CD4-positive, alpha-beta T cell treated with Interleukin-1 beta for 1 hour (primary cell): ENCODE measurements at places on chromosomes 3 and 15.

DNA sequence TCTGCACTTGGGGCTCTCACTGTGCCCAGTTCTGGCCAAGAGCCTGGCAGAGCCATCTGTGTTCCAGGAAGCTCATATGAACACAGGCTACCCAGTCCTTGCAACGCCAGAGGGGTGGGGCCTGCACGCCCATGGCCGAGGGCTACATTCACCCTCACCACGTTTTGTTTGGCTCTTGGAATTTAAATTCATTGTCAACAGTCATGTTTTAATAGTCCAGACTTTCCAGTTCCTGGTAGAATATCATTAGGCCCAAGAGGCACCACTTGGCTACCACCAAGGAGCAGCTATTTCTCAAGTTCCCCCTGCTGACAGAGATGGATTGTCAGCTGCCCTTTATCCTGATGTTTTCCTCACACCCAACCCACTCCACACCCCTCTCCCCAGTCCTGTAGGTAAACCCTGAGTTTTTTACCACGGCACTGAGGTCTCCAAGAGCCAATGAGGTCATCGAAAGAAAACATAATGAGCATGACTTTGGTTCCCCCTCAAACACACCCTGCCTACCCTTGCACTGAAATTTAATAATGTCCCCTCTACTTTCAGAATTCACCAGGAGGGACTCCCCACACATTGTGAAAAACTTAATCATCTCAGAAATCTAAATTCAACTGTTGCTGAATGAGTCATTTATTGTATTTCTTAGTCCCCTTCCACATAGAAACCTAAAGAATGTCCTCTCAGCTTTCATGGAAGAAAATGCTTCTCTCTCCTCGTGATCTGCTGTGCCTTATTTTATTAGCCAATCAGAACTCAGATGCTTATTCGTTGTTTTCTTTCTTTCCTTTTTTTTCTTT, 125.1 kb downstream of the SHQ1 start:
- no peak for DNase-seq

- DNase-seq = no peak
Measured at GRCh38 chr15:73965094-73965757, 26.9 kb downstream of the STOML1 start.

DNA sequence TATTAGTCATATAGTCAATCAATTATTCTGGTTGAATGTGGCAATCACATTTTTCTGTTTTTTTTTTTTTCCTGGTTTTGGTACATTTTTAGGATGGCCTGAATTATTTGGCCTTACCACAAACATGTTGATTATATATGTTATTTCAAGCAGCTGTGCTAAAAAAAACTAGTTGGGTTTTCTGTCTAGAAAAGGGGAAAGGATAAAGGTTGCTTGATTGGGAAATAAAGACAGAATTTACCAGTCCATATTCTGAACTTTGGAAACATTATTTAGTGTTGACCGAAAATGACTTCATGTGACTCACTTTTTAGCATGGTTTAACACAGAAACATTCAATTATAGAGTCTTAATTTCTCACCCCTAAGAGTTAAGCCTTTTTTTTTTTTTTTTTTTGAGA, 8.1 kb downstream of the MORF4L1 start:
- DNase-seq = no peak

DNA sequence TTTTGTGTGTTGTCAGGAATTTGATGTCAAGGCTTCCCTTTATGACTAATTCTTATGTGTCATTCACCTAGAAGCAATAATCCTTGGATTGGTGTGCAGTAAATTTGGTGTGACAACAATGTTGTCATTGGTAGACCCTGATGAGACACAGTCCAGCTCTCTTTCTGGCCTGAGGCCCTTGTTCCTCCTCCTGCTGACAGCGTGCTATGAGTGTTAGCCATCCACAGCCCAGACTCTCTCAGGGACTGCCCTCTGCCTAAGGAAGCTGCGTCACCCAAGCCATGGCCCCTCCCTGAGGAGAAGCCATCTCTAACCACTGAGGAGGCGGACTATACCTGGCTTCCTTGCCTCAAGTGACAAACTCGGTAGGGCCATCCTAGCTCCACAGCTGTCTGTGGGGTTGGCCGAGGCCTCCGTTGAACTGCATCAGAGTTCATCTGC, 13.3 kb upstream of the TM4SF1 start:
- DNase-seq = no peak

GRCh38 chr3:30268288-30268687, 338.1 kb upstream of the TGFBR2 start:
- no peak for DNase-seq

DNA sequence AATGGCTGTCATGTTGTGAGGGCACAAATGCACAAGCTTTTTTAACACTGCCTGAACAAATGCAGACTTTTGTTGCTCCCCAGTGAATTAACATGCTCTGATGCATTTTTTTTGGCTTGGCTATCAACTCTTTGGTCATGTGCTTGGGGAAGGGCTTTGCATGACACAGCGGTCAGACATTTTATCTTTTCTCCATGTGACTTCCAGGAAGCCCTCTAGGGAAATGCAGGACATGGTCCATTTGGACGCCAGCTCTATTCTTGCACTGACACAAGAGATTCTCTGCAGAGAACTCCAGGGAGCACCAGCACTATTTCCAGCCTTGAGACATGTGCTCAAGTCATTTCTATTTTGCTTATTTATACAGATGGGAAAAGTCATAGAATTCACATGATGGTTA, 46.2 kb downstream of the NEK11 start:
- DNase-seq = no peak

DNA sequence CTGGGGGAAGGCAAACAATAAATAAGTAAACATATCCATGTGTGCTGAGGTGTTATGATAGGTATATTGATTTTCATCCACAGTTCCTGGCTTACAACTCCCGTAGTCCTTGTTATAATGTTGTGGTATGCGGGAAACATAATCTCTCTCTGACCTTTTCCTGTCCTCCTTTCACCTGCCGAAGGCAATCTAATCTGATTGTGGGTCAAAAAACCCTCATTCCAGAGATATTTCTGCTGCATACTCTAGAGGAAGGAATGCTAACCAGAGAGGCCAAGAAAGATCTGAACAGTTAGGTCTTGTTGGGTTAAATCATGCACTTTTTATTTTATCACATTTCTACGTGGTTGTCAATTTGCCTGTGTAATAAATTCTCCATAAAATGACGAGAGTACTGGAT, 383.6 kb upstream of the SEMA6D start:
- DNase-seq = no peak

GRCh38 chr15:34064438-34064837, 25.4 kb upstream of the AVEN start:
- DNase-seq = no peak

DNA sequence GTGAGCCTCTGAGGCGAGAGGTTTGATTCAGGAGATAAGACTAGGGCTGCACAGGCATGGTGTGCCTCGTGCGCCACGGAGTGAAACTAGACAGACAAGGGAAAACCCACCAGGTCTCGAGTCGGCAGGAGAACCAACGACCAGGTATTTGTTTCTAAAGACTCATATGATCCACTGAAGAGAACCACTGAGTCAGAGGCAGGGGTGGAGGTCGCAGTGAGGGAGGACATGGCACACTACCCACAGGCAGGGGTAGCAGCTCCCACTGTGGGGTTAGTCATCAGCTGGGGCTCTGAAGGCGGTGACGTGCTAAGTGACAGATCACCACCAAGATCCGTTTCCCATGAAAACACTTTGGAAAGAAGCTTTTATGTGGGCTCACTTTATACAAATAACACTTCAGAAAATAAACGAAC, 45.7 kb downstream of the CHSY1 start:
- DNase-seq = peak; percentile 42

- DNase-seq = no peak
Measured at GRCh38 chr3:58063022-58063815, 55.0 kb downstream of the FLNB start.

- DNase-seq = no peak
Measured at GRCh38 chr3:37858742-37859141, 2.9 kb upstream of the CTDSPL start.

DNA sequence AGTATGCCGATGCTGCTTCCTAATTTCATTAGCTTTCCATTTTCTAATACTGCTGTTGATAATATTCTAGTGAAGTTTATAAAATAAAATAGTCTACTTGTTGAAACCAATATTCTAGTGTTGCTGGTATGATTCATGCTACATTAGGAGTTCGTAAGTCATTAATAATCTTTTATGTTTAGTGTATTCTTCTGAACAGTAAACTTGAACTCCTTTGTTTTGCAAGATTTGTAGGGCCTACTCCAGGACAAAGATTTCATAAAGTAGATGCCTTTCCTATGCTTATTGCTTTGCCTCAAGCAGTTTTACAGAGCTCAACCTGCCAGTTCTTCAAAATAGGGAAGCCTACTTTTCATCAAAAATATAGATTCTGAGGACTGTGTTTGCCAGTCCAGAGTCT, 111.5 kb downstream of the RSRC1 start:
- DNase-seq = no peak

DNA sequence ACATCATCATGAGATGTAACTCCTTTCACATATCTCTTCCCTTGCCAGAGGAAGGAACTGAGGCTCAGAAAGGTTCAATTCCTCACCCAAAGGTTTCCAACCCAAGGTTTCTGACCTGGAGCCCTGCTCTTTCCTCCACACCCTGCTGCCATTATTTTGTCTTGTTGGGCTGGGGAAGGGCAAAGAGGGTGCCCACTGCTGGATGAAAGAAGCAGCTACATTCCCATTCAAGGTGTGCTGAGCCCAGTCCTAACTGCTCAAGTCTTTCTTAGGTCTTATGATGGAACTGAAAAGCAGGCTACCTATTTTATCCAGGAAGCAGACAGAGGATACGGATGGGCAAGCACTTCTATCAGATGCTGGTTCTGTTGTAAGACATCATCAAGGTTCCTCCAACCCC, 258.0 kb upstream of the CTDSPL start:
- DNase-seq = no peak

DNA sequence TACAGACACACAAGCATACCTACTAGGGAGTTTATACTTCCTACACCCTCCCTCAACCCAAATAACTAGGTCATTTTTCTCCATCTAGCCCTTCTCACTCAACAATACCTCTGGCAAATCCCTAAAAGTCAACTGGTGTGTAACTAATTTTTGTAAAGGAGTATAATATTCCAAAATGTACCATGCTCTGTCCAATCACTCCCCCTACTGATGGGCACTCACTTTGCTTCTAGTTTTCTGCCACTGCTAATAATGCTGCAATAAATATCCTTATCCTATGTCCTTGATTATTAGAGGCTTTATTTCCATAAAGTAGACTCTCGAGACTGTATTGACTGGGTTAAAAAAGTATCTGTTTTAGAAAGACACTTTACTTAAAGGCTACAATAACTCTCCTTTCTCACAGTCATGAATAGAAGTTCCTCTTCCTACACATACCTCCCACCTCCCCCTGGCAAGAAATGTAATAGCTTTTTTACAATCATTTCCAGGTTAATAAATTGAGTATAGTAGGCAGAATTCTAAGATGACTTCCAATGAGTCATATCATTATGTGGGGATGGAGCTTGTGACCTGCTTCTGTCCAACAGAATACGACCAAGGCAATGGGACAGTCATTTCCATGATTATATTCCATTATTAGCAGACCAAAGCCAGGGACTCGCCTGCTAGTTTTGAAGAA, 30.0 kb downstream of the SHQ1 start:
- DNase-seq = no peak

- DNase-seq = no peak
Measured at GRCh38 chr3:23480329-23480714, 277.2 kb downstream of the UBE2E2 start.

DNA sequence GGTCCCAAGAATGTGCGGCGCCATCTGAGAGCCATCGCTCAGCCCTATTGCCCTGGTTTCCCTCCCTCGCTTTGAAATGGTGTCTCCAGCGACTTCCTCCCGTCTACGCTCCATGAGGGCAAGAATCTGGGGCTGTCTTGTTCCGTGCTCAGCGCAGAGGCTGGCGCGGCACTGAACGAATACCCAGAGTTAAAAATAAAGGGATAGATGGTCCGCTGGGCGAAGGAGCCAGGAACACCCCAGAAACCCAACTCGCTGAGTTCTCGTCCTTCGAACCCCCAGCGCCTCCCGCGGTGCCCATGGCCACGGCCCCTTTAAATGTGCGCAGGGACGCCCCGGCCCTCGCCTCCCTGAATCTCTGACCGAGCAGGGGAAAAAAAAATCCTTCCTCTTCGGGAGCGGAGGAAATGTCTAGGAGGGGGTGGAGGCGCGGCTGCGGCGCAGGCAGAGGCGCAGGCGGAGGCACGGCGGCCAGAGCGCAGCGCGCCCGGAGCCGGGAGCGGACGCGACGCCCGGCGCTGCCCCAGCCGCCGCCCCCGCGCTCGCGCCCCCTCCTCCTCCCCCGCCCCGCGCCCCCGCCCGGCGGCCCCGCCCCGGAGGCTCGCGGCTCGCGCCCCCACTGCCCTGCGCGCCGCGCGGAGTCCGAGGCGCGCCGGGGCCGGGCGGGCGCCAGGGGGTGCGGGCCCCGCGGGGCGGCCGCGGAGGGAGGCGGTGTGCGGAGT, 8.5 kb upstream of the FGD5 start:
- DNase-seq = no peak

GRCh38 chr3:114143817-114144216, 35.0 kb downstream of the DRD3 start:
- no peak for DNase-seq

DNA sequence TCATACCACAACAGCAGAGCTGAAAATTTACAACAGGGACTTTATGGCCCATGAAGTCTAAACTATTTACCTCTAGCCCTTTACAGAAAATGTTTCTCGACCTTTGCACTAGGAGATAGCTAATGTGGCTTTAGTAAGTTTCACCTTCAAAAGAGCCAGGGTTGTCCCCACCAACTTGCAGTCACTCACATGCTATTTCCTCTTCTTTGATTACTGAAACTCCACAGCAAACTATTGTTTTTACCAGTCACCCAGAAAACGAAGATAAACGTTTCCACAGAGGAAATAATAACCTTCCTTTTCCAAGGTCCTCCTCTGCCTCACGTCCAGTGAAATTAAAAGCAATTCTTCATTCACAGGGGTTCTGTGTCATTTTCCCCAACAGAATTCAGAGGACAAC, 48.2 kb downstream of the WWTR1 start:
- DNase-seq = no peak

DNA sequence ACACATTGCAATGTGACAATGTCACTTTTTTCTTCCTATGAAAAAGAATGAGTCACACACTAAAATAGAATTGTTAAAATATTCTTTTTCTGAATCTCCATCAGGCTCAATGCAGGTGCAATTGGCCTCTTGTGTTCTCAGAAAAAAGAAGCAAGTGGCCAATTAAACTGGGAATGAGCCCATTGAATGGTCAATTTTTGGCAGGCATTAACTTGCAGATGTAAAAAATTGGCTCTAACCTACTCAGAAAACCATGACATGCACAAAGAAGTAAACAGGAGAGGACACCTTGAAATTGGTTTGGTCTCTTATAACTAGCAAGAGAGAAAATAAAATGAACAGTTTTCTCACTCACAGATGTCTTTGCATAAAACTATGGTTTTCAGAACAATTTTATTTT, 820.8 kb downstream of the TBL1XR1 start:
- DNase-seq = no peak

- DNase-seq = no peak
Measured at GRCh38 chr3:150899141-150899540, 6.1 kb downstream of the MINDY4B start.

- peak; percentile 75 for DNase-seq
Measured at GRCh38 chr3:12193485-12194165, 34.9 kb upstream of the TIMP4 start.
